ENCODE measurements at places on chromosomes 7 and 10. TPM values are rescaled to one million over a fixed set of nuclear protein-coding genes. Genes with fewer than 3 reads are reported as not detected.

GLI3 gene
- 0.20 TPM for total RNA-seq

PPP1R17 gene
- not detected for total RNA-seq

PLCE1 gene
- 6.8 TPM for total RNA-seq

HMX2 gene
- total RNA-seq, result 0.10 TPM

HOXA5 gene
- total RNA-seq, result 5.9 TPM

INSYN2A gene
- total RNA-seq, result 1.5 TPM

NKX6-2 gene
- total RNA-seq, result 0.48 TPM

SSC4D gene
- 1.4 TPM for total RNA-seq

PRLHR gene
- not detected for total RNA-seq

OR2A12 gene
- total RNA-seq, result not detected
